ENCODE measurements at places on chromosomes 4 and X.

- DNase-seq = no peak
Observed at GRCh38 chrX:24208496-24209240, 59.1 kb downstream of the ZFX start.

- no peak for DNase-seq
Observed at GRCh38 chr4:57013543-57014120, 34.9 kb downstream of the POLR2B start.

- DNase-seq = no peak
Observed at GRCh38 chrX:2766906-2767305, 15.1 kb downstream of the XG start.

DNA sequence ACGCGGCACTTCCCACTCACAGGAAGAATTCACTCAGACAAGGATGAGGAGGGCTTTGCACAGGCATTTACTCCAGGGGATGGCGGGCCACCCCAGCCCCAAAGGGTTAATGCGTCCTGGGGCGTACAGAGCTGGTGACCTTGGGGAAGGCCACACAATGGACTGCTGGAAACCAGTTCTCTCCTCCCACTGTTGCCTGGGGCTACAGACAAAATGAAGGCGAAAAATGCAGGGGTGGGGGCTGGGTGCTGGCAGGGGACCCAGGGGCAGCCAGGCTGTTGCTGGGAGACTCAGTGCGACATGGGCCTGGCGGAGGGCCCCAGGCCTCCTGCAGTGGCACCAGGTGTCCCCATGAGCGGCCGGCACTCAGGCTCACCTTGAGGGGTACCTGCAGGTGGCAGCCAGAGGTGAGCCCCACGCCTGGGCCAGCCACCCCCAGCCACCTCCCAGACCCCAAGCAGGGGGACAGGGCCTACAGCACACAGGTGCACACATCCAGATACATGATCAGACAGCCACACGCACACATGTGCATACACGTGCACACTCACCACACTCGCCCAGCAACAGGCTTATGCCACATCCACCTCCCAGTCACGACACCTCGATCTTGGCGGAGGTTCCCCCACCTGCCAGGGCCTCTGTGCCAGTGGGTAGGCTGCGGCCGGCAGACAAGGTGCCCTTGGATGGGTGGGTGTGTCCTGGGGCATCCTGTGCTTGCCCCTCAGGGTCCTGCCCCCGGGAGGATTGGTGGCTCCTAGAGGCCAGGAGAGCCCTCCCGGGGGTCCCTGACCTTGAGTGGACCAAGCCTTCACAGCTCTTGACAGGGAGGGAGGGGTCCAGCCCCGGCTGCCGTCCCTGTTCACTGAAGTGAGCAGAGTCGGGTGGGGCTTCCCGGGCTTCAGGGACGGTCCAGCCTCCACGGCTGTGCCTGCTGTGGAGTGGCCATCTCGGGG lies 13.1 kb downstream of the NAT8L start:
- no peak for DNase-seq

- DNase-seq = no peak
Observed at GRCh38 chr4:139977838-139978609, 176.0 kb downstream of the MAML3 start.

DNA sequence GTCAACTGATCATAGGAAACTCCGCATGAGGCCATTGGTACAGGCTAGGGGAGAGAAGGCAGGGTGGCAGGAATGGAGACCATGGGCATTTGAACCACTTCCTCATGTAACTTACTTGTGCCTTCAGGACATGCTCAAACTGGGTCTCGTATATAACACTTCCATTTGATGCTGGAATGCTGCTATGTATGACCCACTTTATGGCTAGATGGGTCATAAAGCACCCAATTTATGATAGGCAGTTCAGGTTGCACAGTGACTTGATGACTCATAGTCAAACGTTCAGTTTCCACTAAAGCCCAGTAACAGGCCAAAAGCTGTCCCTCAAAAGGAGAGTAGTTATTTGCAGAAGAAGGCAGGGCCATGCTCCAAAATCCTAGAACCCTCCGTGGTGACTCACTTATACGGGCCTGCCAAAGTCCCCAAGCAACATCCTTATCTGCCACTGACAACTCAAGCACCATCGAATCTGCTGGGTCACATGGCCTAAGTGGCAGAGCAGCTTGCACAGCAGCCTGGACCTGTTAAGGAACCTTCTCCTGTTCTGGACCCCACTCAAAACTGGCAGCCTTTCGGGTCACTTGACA lies 236.4 kb downstream of the ZC4H2 start:
- no peak for DNase-seq

DNA sequence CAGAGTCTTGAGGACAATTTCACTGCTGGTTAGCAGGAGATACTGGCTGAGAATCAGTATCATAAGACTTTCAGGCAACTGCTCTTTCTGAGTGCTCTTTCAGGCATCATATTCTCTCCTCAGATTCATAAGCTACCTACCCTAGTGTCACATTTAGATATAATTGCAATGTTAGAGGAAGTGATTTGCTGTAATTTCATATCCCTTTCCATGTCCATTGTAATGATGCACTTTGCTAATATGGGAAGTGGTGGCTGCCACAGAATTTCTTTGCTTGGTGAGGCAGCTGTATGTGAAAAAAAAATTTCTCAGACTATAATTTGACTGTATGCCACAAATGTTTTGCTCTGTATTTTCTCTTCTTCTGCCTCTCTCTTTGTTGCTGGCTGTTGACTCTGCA lies 63.3 kb downstream of the DOCK11 start:
- no peak for DNase-seq

DNA sequence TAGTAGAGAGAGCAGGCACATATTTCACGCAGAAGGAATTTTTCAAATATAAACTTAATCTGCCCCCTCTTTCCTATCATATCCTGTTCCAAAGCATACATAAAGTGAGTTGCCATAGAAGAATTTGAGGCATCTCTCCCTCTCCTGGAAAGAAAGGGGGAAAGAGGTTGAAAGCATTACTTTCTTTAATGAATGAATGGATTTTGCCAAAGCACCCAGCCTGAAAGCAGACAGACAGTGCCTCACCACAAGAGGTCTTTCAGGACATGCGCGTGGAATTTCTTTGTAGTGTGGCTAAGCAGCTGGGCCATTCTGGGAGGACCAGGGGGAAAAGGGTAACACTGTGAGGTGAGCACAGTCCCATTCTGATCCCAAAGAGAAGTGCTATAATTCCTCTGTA lies 651.4 kb downstream of the IQCM start:
- DNase-seq = no peak

DNA sequence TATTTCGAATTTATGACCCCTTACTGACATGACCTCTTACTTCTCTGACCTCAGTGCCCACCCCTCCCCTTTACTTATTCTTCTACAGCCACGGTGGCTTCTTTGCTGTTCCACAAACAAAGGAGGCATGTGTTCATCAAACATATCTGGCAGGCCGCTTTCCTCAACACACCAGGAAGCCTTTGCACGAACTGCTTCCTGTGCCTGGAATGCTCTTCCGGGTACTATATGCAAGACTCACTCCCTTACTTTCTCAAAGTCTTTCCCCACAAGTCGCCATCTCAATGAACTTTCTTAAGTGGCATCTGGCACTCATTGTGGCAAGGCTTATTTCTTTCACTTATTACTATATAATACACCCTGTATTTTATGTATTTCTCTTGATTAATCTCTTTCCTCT lies 351.5 kb upstream of the DDX53 start:
- no peak for DNase-seq

DNA sequence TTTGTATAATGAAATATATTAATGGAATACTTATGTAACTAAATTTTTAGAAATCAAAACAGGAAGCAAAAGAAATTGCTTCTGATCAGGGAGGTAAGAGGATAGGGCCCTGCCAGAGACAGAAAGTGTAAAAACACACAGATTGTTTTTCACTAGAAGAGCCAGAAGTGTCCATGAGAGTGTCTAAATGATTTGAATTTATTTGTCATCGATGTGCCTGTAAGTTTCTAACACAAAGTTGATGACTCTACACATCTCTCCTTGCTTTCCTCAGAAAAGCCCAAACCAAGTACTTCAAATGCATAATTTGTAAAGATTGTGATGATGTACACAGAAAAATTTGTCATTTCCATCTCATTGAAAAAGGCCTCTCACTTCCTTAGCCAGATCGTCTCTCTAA lies 80.6 kb downstream of the TMEM156 start:
- no peak for DNase-seq

GRCh38 chr4:86551387-86551786 lies 42.7 kb upstream of the PTPN13 start:
- DNase-seq = no peak

DNA sequence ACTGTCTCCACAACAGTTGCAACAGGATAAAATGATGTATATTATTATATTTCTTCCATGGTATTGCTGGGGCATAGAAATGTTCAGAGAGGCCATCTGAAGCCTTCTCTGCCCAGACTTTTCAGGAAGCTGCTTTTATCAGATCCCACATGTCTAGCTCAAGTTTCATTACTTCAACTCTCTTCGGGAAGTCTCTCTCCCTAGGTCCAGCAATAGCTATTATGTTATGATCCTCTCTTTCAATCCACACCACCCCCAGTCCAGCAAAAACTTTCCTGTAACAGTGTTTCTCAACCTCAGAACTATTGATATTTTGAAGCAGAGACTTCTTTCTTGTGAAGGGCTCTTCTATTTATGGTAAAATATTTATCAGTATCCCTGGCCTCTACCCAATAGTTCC lies 44.9 kb downstream of the CXCL1 start:
- no peak for DNase-seq

- DNase-seq = no peak
Observed at GRCh38 chr4:140719022-140719421, 37.2 kb downstream of the TBC1D9 start.

GRCh38 chr4:101347267-101347556 lies at the start of gene PPP3CA:
Gene PPP3CA (minus strand): TSS chr4:101347526.
- DNase-seq = no peak

- no peak for DNase-seq
Observed at GRCh38 chr4:38387819-38388218, 276.2 kb upstream of the KLF3 start.

- no peak for DNase-seq
Observed at GRCh38 chrX:99142745-99143144, 1267.3 kb downstream of the PCDH19 start.

- no peak for DNase-seq
Observed at GRCh38 chr4:63728480-63729177, 680.6 kb downstream of the TECRL start.

GRCh38 chr4:114306946-114307345 lies 291.7 kb upstream of the UGT8 start:
- DNase-seq = no peak

DNA sequence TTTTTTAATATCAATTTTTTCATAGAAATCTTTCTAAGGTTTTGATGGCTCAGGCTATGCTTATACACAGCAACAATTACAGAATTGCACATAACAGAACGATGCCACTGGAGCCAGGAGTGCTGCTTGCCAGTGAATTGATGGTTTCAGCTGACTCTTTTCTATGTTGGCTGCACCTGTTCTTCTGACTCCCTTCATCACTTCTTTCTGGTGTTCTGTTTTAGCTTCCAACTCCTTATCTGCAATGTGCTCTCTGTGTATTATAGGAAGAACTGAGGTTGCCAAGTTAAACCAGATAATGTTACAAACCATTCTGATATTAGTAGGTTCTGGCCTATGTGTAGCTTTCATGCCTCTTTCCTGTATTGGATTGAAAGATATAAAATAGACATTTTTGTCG lies 11.6 kb upstream of the VEGFD start:
- DNase-seq = no peak
